Activated CD4-positive, alpha-beta T cell treated with anti-CD3 and anti-CD28 coated beads, Interleukin-2, amount 50 U/mL, for 16 hours (primary cell): ENCODE measurements at places on chromosomes 11 and 22.

GRCh38 chr11:132030896-132031295 lies 660.5 kb downstream of the NTM start:
- DNase-seq, result no peak

DNA sequence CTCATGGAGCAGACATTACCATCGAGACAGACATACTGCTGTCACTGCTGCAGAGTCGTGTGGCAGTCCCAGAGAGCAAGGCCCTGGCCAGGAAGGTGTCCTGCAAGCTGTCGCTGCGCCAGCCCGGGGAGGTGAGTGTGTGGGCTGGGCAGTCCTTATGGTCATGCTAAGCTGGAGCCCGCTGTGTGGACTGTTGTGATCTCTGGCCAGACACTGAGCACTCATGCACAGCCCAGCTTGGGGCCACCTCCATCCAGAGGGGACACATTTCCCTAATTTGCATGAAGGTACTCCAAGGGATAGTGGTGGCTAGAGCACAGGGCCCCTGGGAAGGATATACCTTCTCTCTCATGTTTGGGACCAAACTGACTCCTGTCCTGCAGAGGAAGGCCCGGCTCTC lies 9.6 kb downstream of the ANKK1 start:
- no peak for DNase-seq

DNA sequence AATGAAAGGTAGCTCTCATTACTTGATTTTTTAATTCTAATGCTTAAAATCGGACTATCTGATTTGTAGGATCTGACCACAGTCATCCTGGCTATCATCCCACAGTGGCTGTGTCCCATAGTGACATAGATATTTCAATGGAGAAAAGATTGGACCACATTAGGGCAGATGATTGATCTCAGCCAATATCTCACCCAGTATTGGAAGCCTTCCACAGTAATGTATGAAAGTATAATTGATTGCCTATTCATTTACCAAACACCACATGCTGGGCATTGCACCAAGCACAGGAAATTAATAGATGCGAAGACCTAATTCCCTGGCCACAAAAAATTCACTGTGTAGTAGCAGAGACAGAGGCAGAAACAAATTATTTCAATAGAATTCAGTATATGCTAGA lies 37.6 kb downstream of the FZD4 start:
- no peak for DNase-seq

DNA sequence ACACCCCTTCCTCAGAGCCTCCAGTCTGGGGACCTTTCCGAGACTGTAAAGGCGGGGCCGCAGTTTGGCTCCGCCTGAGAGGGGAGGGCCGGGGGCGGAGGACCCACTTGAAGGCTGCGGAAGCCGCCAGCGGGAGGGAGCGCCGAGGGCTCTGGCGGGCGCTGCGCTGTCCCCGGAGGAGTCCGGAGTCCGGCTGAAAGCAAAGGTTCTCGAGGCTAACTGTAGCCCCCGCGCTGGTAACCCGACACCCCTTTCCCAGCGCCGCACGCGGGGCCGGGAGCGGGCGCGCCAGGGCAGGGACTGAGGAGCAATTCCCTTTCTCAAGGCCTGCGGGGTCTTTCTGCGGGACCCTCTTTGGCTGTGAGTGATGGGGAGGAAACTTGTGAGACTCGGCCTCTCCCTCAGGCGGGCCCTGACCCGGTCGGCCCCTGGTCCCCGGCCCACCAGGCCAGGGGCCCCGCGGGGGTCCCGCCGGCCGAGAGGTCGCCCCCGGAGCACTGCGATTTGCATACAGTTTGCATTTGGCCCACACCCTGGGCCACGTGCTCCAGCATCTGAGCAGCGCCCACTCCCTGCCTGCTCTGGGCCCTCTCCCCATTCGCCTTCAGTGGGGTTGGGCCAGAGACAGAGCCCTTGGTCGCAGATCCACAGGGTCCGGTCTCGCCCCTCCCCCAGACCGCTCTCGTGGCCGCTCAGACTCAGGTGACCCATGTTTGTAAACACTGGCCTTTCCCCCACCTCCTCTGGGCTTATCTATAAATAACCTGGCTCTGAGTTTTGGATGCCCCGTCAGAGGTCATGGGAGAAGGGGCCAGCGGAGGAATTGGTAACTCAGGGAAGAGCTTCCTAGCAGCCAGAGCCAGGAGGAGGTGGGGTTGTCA lies 519 bp upstream of the ART5 start:
- DNase-seq, result peak; percentile 51

DNA sequence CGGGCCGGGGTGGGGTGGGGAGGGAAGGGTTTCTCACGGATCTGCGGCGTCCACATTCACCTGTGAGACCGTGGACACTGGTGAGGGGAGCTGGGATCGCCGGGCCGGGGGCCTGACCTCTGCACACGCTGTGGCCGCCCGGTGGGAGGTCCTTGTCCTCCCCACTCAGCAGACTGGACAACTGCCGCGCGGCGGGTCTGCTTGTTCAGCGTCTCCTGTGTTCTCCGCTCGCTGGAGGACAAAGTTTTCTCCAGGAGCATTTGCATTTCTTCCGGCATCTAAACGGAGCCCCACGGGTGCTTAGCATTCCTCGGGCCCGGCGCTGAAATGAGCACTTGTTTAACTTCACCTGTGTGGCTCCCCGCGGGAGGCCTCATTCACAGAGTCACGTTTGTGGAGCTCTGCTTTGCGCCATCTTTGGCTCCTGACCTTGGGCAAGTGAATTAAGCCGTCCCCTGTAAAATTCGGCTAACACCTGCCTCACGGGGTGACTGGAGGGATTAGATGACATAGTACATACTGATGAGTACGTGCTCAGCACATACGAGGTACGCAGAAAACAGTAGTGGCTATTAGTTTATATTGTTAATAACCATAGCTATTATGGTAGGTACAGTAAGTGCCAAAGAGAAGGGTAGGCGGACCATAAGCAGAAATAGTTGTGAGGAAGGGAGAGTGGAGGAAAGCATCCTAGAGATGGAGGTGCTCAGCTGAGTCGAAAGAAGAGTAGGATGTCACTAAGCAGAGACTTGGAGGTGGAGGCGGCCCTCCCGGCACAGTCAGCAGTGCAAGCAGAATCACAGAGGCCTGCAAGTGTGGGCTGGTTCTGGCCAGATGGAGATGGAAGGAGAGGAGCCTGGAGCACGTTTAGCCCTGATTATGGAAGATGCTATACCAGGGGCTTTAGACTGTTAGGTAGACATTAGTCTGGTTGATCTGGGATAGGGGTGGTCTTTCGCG lies 885 bp downstream of the TRMU start:
- peak; percentile 31 for DNase-seq

DNA sequence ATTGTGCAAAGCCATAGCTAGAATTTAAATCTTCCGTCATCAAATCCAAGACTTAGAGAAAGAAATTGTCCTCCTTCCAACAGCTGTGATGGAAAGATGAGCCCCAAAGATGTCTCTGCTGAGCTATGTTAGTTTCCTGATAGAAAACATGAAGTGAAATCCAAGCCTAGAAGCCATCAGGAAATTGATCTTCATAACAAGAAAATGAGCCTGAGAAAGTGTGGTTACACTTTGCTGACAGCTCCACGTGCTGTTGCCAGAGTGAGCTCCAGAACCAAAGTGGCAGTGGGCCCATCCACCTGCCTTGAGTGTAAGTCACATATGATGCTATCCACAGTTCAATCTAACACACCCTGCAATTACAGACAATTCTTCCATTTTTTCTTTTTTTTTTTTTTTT lies 58.0 kb upstream of the UBASH3B start:
- DNase-seq, result no peak

DNA sequence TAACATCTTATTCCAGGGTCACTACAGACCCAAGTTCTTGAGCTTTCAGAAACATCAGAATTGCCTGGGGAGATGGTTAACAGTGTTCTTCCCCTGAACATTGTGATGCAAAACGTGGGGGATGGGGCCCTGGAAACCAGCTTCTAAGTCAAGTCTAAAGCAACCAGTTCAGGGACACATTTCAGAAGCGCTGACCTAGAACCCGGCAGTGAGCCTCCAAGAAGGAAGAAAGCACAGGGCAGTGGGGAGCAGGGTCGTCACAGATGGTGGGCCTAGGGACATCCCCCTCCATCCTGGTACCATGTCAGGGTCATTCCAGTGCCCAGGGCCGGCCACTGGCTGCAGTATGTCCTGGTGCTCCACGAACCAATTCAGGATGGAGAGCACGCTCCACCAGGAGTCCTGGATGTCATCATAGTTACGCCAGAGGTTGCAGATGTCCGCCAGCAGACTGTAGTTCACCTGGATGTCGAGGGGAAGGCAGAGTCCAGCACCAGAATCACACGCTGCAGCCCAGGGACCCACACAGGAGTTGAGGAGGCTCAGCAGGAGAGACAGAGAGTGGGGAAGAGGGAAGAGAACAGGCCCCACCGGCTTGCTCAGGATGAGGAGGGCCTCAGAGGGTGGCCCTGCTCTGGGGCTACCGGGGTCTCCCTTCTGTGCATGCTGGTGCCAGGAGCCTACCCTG lies 5.0 kb downstream of the NAGA start:
- DNase-seq, result no peak

DNA sequence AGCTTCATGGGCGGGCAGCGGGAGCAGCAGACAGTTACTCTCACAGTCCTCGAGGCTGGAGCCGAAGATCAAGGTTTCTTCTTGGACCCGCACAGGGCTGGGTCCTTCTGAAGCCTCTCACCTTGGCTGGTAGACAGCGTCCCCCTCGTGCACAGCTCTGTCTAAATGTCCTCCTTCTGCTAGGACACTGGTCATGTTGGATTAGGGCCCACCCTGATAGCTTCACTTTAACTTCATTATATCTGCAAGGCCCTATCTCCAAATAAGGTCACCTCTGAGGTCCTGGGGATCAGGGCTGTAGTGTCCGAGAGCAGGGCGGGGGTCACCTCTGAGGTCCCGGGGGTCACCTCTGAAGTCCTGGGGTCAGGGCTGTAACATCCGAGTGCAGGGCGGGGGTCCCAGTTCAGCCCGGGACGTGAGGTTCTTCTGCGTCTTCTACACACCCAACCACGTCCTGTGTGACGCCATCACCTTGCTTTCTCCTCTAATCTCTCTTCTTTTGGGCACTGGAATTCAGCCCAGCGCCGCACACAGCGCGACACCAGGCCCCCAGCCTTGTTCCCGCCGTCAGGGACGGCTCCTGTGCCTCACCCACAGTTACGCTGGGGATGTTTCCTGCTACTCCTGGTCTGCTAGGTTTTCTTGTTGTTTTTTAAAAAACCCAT lies 34.1 kb upstream of the TOLLIP start:
- DNase-seq, result no peak

DNA sequence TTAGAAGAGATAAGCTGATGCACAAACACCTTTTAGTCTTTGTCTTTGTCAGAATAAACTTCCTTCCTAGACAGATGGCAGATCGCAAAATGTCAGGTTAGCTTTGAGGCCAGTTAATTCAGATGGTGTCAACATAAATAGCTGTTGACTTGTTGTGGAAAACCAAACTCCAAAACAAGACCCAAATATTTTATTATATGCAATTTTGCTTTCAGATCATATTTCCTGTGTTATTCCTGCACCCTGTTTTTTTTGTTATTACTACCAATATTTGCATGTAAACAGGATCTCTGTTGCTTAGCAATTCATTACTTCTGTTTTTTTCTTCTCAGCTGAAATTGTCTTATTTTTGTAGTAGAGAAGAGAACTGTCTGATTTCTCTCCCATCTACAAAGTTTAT lies 316.0 kb downstream of the ETS1 start:
- DNase-seq, result no peak

DNA sequence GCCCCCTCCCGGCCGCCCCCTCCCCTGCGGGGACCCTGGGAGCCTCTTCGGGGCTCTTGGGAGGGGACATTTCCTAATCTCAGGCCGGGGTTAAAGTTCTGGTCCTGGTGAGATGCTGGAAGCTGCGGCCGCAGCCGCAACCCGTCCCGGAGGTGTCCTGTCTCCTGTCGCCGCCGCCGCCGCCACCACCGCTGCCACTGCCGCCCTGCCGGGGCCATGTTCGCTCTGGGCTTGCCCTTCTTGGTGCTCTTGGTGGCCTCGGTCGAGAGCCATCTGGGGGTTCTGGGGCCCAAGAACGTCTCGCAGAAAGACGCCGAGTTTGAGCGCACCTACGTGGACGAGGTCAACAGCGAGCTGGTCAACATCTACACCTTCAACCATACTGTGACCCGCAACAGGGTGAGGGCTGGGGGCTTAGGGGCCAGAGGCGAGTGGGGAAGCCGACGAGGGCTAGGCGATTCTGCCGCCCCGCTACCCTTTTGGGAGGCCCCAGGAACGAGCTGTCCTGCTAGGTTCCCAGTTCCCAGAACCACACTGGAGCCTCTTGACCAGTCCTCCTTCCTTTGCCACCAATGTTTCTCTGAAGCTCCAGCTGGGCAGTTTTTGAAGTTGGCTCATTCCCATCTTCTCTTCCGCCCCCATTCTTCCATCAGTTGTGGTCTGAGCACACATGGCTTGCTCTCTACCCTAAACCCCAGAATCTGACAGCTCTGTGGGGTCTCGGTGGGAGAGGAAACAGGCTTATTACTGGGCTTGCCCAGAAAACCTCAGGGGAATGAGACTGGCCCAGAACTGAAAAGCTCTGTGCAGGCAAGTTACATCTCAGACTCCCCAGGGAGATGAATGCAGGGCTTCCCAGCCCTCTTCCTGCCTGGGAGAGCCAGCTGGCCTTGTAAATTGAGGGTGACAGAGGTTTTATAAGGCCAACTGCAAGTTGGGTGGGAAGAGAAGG lies 781 bp downstream of the SIDT2 start:
- peak; percentile 46 for DNase-seq

DNA sequence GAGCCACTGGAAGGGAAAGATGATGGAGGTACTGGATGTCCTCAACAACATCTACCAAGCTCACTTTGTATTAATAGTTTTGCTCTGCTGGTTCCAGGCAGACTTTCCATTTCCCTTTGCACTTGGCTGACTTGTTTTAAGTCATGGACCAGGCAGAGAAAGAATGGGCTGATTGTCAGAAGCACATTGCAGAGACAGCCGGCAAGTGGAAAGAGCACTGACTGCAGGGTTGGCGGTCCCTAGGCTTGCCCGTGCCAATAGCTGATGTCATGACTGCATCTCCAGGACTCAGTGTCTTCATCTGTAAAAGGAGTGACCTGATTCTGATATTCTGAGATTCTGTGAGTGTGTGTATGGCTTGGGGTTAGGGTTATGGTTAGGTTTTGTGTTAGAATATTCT lies 20.9 kb upstream of the NNMT start:
- no peak for DNase-seq

- DNase-seq, result peak; percentile 2
Observed at GRCh38 chr22:32103658-32104315, 55.3 kb downstream of the C22orf42 start.

DNA sequence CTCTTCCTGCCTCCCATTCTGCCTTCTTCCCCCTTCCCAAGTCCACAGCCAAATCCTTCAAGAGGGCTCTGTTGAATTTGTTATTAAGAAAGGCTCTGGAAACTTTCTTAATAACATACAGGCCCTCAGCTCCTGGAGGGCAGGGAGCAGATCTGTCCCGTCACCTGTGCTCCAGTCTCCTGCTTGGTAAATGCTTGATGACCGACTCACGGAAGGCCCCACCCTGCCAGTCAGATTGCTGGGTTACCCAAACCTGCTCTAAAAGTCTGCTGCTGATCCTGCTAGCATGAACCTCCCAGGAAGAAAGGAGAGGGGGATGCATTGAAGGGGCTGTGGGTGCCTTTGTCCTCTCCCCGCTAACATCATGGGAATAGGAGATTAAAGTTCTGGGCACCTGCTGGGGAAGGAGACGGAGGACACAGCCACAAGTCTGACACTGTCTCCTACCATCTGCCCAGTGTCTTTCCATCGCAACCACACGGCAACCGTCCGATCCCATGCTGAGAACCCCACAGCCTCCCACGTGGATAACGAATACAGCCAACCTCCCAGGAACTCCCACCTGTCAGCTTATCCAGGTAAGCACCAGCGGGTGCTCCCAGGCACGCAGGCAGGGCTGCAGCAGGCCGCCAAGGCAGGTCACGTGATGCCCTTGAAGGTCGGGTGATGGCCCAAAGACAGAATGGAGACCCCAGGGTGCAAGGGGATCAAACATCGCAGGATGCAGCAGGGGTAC lies 22.5 kb downstream of the CD5 start:
- DNase-seq, result no peak

GRCh38 chr11:101907815-101908214 lies 7.0 kb upstream of the CEP126 start:
- DNase-seq, result no peak
